ENCODE measurements at places on chromosomes 5 and 9. TPM values are rescaled to one million over a fixed set of nuclear protein-coding genes. Genes with fewer than 3 reads are reported as not detected.

Gene NOXA1
- 1.1 TPM for total RNA-seq

DNA sequence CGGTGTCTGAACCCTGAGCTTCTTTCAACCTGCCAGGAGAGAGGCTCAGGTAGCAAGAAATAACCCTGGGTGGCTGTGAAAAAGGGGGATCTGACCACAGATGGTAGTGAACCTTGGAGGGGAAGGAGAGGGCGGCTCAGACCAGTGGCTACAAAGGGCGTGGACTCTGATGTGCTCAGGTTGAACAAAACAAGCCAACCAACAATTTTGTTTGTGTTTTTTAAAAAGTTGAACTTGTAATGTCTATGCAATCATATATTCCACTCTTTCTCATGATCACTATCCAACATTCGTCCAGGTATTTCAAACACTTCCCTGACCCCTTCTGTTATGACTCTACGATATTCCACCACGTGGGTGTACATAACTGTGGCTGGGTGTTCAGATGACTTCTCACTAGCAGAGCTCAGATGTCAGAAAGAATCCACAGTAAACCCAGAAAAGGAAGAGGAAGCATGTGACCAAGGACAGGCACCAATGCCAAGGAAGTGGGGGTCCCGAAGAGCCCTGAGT lies 20.0 kb downstream of the PTPN3 start:
- H3K36me3 ChIP-seq: no peaks in the 10 kb centered on the region
- H3K27me3 ChIP-seq: peaks cover 9% of the 10 kb centered on the region
- DNase-seq: no peak
- H3K4me3 ChIP-seq: no peak overlapping the region

Gene SPATA31D1
- total RNA-seq: not detected

DNA sequence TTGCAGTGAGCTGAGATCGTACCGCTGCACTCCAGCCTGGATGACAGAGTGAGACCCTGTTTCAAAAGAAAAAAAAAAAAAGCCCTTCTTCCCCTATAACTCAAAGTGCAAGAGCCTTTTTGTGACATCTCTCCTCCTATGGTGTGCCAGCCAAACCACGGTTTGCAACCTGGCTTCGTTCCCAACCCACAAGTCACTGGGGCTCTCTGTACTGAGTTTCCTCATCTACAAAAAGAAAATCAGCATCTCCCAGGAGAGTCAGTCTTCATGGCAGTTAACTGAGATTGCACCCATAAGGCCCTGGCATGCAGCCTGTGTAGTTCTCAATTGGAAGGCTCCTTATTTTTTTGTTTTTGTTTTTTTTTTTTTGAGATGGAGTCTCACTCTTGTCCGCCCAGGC lies 14.8 kb downstream of the ODF2 start:
- H3K27ac ChIP-seq: no peak overlapping the region
- H3K27me3 ChIP-seq: no peaks in the 10 kb centered on the region
- no peak overlapping the region for H3K4me3 ChIP-seq
- H3K36me3 ChIP-seq: peaks cover 31% of the 10 kb centered on the region
- H3K4me1 ChIP-seq: no peaks in the 10 kb centered on the region

- no peak for DNase-seq
- no peaks in the 10 kb centered on the region for H3K36me3 ChIP-seq
- peaks cover 23% of the 10 kb centered on the region for H3K4me1 ChIP-seq
Observed at GRCh38 chr5:149441194-149441753, 62.2 kb upstream of the IL17B start.

Gene BARHL1
- total RNA-seq: not detected

Gene DMRT3
- not detected for total RNA-seq

Gene GPX3
- not detected for total RNA-seq

- H3K4me3 ChIP-seq: no peak overlapping the region
- H3K36me3 ChIP-seq: no peaks in the 10 kb centered on the region
- H3K4me1 ChIP-seq: no peaks in the 10 kb centered on the region
- H3K27ac ChIP-seq: no peak overlapping the region
- DNase-seq: no peak
Observed at GRCh38 chr9:22423566-22423965, 23.1 kb upstream of the DMRTA1 start.

Gene PHF24
- total RNA-seq: not detected

Measured in activated CD4-positive, alpha-beta memory T cell treated with anti-CD3 and anti-CD28 coated beads for 36 hours (primary cell).